ENCODE measurements at places on chromosomes 4 and X.

DNA sequence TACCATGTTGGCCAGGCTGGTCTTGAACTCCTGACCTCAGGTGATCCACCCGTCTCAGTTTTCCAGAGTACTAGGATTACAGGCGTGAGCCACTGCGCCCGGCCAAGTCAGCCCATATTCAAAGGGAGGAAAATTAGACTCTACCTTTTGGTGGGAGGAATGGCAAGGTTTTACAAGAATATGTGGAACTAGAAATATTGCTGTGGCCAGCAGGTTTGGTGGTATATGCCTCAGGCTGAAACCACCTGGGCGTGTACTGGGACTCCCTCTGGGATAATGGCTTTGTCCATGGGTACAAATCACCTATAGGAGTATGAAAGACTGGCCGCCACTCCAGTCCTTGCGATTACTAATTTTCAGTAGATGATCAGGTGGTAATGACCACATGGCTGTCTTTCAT, 32.4 kb downstream of the SAT1 start:
- DNase-seq = no peak

DNA sequence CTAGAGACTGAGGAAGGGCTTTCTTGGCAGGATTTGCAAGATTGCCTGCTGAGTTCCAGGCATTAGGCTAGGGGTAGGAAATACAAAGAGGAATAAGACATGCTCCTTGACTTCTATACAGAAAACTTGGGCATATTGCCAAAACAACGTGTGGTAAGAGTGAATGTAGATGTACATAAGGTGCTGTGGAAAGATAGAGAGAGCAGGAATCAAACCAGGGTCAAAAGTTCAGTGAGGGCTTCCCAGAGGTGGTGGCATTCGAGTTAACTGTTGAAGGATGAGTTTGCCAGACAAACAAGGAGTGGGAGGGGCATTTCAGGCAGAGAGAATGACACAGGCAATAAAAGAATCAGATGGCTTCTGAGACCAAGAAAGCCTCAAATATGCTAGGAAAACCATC, 187.9 kb downstream of the KDR start:
- no peak for DNase-seq

- peak; percentile 74 for DNase-seq
Measured at GRCh38 chr4:76194325-76194724, 19.3 kb downstream of the SCARB2 start.

DNA sequence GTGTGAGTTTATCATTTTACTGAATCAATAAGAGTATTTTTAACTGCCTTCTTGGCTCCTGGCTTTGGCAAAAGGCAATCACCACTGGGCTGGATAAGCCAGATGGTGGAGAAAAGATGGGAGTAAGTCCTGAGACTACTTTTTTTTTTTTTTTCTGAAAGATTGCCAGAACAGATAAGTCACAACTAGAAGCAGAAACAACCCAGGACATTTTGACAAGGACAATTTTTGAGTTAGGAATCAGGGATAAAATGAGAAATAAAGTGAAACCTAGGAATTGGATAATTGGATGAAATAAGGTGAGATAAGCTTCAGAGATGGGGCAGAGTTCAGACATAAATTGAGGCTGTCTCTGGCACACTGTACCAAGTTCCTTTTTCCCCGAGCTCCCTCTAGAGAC, 471.0 kb downstream of the KLHL13 start:
- no peak for DNase-seq

DNA sequence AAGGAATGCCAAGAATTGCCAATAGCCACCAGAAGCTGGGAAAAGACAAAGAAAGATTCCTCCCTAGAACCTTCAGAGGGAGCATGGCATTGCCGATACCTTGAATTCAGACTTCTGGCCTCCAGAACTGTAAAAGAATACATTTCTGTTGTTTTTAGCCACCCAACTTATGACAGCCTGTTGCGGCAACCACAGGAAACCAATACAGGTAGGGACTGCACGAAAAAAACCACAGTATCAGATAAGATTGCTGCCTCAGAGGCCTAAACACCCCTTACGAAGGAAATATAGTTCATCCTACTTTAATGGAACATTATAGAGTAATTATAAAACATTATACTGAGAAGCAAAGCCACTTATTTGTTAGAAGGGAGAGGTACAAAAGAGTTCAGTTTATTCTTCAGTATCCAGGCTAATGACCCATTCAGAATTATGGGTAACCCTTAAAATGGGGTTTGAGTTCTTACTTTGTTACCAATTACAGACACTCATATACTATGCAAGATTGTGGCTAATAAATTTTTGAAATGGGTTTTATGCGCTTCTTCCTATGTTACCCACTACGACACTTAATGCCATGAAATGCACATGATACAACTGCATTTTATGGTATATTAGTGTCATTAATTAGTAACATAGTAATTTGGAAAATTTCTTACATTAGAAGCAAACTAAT, 37.4 kb upstream of the SMIM10L2A start:
- DNase-seq = no peak

DNA sequence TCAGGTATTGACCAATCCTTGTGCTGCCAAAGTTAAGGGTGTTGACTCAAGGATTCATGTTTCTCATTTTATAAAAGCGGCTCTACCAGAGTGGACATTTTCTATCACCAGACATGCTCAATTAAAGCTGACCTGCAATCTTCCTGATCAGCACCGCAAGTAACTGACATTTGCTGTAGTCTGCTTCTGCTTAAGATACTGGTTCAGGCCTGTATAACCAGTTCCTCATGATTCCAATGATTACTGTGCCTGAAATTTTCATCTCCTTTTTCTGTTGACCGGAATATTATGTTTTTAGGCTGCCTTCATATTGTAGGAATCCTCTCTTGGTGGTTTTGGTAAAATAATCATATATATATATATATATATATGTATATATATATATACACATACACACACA, 160.2 kb upstream of the SPIN4 start:
- no peak for DNase-seq

DNA sequence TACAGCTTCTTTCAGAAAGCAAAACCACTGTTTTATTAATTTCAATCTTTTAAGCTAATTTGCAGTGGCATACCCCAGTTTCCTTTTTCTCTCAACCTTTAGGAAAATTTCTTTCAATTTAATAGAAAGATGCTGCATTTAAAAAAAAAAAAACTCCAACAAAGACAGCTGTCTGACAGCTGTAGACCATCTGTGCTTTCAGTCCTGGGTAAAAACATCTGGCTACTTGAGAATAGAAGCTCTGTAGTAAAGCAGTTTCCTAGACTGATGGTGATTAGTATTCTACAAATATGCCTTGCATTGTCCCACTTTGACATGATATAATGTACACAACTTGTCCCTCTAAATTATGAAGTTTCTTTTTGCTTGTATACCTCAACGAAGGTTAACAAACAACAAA, 197.8 kb downstream of the EDA start:
- DNase-seq = no peak

GRCh38 chr4:70356185-70356584, 4.4 kb upstream of the SMR3A start:
- no peak for DNase-seq

DNA sequence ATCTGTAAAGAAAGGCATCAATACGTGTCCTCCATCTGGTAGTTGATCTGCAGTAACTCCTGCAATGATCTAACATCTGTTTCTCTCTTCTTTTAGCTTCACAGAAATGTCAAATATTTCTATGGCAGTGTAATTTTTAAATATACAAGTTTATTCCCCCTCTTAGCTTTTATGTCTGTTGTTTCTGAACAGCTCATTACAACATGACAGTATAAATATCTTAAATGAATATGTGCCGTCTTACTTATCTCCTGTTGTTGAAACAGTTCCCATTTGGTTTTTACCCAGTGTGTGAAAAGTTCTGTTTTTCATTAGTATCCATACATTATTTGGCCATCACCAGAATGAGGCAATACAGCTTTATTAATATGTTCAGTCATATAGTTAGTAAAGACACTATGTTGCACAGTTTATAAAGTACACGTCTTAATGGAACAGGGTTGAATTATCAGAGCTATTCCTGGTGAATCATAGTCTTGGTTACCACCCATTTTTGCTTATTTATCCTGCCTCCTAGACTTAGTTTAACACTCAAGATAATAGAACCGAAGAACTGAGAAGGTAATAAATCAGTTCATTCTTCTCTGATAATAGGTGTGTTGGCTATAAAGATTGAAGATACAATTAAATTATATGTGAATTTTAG, 321.6 kb downstream of the TENM3 start:
- DNase-seq = no peak

- peak; percentile 40 for DNase-seq
Measured at GRCh38 chr4:86496094-86497080, 97.7 kb upstream of the PTPN13 start.

DNA sequence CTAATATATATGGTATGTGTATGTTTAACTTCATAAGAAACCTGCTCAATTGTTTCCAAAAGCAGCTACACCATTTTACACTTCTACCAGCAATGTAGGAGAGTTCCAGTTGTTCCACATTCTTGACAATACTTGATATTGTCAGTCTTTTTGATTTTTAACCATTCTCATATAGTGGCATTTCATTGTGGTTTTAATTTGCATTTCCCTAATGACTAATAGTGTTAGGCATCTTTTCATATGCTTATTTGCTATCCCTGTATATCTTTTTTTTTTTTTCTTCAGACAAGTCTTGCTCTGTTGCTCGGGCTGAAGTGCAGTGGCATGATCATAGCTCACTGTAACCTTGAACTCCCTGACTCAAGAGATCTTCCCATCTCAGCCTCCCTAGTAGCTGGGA, 58.2 kb upstream of the TRIM2 start:
- DNase-seq = no peak

DNA sequence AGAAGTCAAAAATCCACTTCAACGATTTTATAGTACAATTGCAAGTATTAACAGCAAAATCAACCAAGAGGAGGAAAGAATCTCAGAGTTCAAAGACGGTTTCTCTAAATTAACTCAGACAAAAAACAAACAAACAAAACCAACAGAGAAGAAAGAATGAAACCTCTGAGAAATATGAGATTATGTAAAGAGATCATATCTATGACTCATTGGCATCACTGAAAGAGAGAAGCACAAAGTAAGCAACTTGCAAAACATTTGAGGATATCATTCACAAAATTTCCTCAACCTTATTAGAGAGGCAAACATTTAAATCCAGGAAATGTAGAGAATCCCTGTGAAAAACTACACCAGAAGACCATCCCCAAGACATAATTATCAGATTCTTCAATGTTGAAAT, 370.4 kb downstream of the INPP4B start:
- DNase-seq = no peak

DNA sequence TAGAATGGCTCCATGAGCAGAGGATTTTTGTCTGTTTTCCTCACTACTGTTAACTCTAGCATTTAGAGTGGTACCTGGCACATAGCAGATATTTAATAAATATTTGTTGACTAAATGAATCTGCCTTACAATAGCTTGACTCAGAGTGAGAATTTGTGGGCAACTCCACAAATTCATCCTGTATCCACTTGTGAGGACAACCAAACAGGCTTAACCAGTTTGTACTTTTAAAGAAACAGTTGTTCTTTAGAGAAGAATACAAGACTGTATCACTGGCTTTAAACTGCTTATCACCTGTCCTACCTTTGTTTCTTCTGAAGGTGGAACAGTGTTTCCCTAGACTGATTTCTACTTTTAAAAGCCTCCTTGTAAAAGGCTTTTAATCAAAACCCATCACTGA, 141.3 kb upstream of the SH3RF1 start:
- no peak for DNase-seq

DNA sequence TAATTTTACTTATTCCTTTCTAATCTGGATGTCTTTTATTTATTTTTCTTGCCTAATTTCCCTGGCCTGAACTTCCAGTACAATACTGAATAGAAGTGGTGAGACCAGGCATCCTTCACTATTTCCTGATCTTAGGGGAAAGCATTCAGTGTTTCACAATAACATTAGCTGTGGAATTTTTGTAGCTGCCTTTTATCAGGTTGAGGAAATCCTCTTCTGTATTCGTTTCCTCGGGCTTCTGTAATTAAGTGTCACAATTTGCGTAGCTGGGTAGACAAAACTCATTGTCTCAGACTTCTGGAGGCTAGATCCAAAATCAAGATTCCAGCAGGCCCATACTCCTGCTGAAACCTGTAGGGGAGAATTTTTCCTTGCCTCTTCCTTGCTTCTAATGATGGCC, 598.4 kb upstream of the FTHL17 start:
- DNase-seq = no peak

GRCh38 chr4:19936476-19936875, 315.2 kb upstream of the SLIT2 start:
- DNase-seq = peak; percentile 68

DNA sequence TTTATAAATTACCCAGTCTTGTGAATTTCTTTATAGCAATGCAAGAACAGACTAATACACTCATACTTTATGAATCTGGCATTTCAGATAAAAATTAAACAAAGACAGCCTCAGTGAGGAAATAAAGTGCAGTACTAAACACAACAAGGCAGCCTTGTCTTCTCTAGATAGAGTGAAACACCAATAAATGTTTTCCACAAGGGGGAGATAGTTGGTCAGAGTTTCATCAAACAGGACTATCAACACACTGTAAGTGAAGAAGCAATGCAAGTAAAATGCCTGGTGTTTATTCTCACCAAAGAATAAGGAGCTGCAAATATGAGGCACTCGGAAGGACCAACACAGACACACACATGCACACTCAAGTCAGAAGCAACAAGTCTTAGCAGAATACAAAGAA, 62.8 kb downstream of the FAM9B start:
- DNase-seq = no peak

GRCh38 chr4:71978210-71978835, 53.5 kb upstream of the NPFFR2 start:
- no peak for DNase-seq

DNA sequence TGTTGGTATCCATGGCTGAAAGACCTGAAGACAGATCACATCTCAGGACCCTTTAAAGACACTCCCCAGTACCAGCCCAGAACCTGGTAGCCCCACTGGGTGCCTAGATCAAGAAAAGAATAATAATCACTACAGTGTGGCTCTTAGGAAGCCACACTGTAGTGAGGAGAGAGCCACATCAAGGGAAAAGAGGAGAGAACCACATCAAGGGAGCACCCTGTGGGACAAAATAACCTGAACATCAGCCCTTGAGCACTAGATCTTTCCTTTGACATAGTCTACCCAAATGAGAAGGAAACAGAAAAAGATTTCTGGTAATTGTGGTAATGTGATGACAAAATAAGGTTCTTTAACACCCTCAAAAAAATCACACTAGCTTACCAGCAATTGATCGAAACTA, 15.3 kb downstream of the RTL3 start:
- no peak for DNase-seq

DNA sequence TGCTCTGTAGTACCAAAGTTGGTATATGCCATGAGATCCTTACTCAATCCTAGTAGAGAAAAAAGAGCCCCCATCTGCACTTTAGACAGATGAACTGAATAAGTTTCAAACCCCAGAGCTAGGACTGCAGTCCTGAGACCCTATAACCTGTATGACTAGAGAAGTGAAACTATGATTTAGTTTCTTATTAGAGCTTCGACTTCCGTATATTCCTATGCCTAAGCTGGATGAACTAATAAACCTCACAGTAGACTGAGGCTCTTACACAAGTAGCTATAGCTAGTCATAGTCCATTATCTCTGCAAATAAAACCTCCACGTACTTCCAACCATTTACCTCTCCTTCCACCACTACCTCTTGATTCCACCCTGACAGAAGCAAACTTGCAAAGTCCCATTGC, 6.3 kb upstream of the OTUD4 start:
- DNase-seq = no peak

- DNase-seq = no peak
Measured at GRCh38 chr4:20840648-20841190, 140.5 kb downstream of the PACRGL start.

All from amniotic stem cell (primary cell).